Inflammatory macrophage (primary cell): ENCODE measurements at places on chromosomes 3 and 15.

GRCh38 chr3:192284443-192285072, 442.8 kb downstream of the FGF12 start:
- DNase-seq = no peak

DNA sequence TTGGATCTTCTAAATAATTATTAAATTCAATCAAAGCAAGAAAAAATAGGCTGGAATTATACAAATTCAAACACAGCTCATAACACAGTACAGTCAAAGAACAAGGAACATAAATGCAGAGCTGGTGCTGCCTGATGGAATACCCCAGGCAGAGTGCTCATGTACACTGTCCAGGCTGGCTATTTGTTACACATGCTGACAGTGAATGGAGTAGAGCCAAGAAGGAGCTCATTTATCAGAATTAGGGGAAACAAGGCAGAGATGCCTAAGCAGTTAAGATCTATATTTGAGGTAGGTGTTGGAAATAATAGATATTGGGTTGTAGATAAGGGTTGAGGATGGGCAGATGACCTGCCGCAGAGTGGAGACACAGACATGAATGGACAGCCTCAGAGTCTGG, 788.2 kb upstream of the ARPP21 start:
- no peak for DNase-seq

DNA sequence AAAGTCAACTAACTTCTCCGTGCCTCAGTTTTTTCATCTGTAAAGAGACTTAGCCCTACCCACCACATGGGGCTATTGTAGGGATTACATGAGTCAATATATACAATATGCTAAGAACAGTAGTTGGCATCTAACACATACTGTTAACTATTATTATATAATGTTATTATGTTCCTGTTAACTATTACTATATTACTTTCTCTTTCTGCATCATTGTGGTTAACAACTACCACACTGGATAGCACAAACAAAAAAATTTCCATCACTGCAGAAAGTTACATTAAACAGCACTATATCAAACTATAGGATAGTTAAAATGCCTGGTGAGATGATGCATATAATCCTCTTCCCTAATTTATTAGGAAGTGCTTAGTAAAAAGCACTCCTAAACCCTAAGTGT, 23.7 kb downstream of the STAG1 start:
- no peak for DNase-seq

- no peak for DNase-seq
Measured at GRCh38 chr3:157938154-157938779, 168.0 kb downstream of the SHOX2 start.
